HT1080 (cell line): ENCODE measurements at places on chromosomes 2 and 18.

DNA sequence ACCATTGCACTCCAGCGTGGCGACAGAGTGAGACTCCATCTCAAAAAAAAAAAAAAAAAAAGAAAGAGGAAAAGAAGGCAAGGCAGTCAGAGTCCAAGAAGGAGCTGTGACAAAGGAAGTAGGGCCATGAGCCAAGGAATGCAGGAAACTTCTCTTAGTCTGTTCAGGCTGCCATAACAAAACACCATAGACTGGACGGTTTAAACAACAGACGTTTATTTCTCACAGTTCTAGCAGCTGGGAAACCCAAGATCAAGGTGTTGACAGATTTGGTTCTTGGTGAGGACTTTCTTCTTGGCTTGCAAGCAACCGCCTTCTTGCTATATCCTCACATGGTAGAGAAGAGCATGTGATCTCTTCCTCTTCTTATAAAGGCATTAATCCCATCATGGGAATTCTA lies 13.1 kb upstream of the SUMO1 start:
- no peak for DNase-seq

GRCh38 chr18:70428439-70428838 lies 139.6 kb downstream of the SOCS6 start:
- DNase-seq = no peak

GRCh38 chr2:149420053-149420963 lies 89.9 kb downstream of the LYPD6 start:
- no peak for DNase-seq

GRCh38 chr18:453400-453799 lies 47.1 kb downstream of the COLEC12 start:
- no peak for DNase-seq

DNA sequence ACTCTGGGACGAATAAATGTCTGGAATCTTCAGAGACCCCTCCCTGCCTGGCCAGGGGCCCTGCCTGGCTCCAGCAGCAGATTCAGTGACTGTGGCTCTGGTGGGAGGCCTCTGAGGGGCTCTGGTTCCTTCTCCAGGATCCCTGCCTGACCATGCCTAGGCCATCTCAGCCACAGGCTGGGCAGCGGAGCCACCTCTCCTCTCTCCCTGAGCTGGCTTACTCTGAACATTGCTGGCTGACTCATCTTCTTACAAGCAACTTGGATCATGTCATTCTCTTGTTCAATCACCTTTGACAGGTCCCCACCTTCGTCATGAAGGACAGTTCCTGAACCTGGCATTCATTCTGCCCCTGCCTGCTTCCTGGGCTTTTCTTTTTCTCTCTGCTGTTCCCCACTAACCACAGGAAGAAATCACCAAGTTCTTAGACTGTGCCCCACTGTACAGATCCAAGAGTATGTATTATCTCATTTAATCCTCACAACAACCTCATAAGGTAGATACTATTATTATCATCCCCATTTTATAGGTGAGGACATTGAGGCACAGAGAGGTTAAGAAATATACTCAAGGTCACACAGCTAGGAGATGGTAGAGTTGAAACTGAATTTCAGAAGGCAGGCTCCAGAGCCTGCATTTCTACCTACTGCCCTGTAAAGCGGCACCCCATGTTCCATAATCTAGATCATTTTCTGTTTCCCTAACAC lies 155.5 kb upstream of the SMAD2 start:
- DNase-seq = no peak

- DNase-seq = no peak
Measured at GRCh38 chr2:67712484-67712883, 315.4 kb downstream of the ETAA1 start.

DNA sequence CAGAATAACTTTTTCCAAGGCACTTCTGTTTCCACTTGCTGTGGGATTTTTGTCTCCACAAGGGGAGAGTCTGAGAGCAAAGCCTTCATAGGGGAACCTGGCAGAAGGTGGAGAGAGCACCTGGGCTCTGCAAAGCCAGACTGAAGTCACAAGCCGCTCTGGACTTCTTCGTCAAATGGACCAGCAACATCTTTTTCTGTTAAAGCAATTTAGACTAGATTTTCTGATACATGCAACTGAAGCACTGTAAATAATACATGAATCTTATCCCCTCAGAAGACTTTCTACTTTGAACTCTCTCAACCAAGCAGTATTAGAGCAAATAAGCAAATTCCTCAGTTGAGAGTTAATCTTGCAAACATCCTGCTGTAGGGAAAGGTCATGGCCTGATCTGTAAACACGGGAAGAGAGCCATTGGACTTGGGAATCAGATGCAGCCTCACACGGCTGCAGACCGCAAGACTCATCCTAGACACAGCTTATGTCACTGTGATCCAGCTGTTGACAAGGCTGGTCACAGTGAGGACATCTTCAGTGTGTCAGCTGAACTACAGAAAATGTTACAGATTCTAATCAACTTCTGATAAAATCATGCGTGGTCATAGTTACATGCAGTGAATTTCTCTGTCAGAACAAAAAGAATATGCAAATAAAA lies 3.2 kb downstream of the SH3YL1 start:
- no peak for DNase-seq

DNA sequence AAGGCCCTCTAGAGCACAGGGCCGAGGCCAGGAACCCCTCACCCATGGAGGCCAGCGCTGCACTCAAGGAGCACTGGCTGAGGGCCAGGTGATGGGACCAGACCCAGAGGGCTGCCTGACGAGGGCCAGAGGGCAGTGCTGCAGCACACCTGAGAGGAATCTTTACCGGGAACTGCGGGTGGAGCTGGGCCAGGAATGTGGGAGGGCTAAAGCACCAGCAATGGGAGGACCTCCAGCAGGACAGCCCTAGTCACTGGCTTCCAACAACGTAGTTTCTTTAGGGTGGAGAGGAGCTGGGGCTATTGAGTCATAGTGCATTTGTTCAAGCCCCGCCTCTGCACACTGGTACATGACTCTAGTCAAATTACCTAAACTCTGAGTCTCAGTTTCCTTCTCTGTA lies 143.4 kb downstream of the TMEM17 start:
- no peak for DNase-seq

GRCh38 chr2:146917431-146918042 lies 927.3 kb upstream of the ACVR2A start:
- DNase-seq = no peak

DNA sequence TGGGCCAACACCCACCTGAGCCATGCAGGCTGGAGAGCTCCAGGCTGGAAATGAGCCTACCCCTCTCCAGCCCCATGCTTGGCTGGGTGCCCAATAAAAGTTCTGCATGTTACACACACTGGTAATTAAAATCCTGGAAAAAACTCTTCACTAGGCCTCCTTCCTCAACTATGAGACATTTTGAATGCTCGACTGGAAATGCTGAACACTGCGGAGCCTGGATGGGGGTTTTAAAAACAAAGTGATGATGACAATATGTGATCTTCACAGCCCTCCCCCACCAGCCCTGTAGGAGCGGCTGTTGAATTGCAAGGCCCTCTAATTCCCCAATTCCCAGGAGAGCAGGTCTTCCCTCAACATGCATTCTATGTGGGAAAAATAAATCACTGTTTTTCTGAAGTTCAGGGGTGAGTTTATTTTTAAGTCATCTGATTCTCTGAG lies 179.2 kb downstream of the TTC32 start:
- DNase-seq = no peak

GRCh38 chr2:198314559-198315153 lies 510.3 kb downstream of the PLCL1 start:
- peak; percentile 45 for DNase-seq

DNA sequence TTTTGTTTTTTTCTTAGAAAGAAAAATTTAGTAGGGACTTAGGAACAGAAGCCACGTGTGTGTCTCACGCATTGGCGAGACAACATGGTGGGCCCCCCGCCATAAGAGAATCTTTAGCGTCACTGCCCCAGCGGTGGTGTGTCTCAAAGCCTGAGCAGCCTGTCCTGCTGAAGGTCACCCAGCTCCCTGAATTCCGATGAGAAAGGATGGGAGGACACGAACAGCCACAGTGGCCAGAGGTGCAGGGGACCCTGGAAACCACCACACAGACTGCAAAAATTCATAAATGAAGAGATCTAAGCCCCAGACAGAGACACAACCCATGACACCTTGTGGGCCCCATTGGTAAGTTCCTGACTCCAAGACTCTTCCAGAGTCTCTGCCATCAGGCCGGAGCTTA lies 266.1 kb upstream of the RAB6C start:
- DNase-seq = no peak

GRCh38 chr2:64737547-64737946 lies 83.8 kb upstream of the SERTAD2 start:
- no peak for DNase-seq
